ENCODE measurements at places on chromosomes 3 and 15. TPM values are rescaled to one million over a fixed set of nuclear protein-coding genes. Genes with fewer than 3 reads are reported as not detected.

POPDC2 gene
- 0.11 TPM for total RNA-seq

DNA sequence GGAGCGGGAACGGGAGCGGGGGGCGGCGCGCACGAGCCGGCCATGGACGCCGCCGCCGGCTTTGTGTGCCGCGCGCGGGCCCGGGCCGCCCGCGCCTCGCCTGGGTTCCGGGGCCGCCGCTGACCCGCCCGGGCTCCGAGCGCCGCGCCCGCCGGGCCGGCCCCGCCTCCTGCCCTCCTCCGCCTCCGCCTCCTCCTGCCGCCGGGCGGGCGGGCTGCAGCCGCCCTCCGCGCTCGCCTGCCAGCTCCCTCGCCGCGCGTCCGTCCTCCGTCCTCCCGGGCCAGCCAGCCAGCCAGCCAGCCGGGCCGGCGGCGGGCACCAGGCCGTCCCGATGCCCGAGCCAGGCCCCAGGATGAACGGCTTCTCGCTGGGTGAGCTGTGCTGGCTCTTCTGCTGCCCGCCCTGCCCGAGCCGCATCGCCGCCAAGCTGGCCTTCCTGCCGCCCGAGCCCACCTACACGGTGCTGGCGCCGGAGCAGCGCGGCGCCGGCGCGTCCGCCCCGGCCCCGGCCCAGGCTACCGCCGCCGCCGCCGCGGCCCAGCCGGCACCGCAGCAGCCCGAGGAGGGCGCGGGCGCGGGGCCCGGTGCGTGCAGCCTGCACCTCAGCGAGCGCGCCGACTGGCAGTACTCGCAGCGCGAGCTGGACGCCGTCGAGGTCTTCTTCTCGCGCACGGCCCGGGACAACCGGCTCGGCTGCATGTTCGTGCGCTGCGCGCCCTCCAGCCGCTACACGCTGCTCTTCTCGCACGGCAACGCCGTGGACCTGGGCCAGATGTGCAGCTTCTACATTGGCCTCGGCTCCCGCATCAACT lies at the start of gene ABHD17C:
Gene ABHD17C (plus strand): TSS at position 212 of the 812 bp plus-strand sequence. CDS start 120 bp downstream, at position 332.
- DNase-seq, result no peak

- no peak for DNase-seq
These were observed 123.8 kb downstream of the PPM1L start for GRCh38 chr3:160879859-160880258.

- no peak for DNase-seq
These were observed 85.2 kb upstream of the IQSEC1 start for GRCh38 chr3:13158408-13158807.

ADGRG7 gene
- not detected for total RNA-seq

BCHE gene
- total RNA-seq, result under 0.01 TPM

DNA sequence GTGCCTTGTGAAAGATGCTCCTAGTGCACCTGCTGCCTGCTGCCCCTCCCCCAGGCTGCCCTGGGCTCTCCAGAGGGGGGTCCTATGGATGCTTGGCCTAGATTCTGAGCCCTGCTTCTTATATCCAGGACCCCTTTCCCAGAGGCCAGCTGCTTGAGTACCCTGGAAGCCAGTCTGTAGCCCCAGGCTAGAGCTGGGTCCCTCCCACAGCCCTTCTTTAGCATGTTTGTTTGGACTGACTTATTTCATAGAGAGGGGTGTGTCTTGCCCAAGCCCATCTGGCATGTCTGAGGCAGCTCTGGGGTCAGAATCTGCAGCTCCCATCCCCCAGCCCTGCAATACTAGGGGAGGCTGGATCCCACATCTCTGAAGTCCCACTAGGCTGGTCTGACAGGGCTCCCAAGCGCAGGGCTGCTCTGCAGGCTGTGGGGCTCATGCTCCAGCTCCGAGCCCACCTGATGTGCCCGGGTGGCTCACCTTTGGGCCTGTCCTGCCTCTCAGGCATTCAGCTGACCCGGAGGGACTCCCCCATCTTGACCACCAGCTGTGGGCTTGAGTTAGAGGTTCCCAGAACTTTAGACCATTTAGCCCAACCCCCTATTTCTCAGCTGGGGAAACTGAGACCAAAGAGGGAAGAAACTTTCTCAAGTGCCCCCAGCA lies 3.1 kb downstream of the CHRNB4 start:
- DNase-seq, result no peak

DNA sequence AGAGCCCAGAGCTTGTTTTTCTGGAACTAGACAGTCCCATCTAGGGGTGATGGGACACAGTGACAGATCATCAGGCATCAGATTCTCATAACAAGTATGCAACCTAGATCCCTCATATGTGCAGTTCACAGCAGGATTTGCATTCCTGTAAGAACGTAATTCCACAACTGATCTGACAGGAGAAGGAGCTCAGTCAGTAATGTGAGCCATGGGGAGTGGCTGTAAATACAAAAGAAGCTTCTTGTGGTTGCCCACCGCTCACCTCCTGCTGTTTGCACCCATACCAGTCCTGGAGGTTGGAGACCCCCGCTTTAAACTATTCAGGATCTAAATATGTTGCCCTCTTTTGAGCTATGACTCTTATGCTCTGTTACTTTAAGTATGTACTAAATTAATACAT lies 167.3 kb downstream of the ALCAM start:
- DNase-seq, result no peak

KNG1 gene
- total RNA-seq, result not detected

Data from pulmonary artery endothelial cell (primary cell).